CD8-positive, alpha-beta memory T cell (primary cell): ENCODE measurements at places on chromosomes 2 and 18. TPM values are rescaled to one million over a fixed set of nuclear protein-coding genes. Genes with fewer than 3 reads are reported as not detected.

The HSBP1L1 gene
- total RNA-seq, result 4.2 TPM

The LYG2 gene
- total RNA-seq, result not detected

The CRYGC gene
- not detected for total RNA-seq

The RGPD3 gene
- 0.18 TPM for total RNA-seq

The RNF103 gene
- total RNA-seq, result 14.6 TPM

The MLPH gene
- not detected for total RNA-seq

The ANKRD30BL gene
- total RNA-seq, result not detected

The FAM237A gene
- total RNA-seq, result not detected

The CXCR1 gene
- not detected for total RNA-seq

The PSMA8 gene
- total RNA-seq, result 1.4 TPM

The ONECUT2 gene
- not detected for total RNA-seq

GRCh38 chr2:70728128-70728527 is 39.9 kb downstream of the ADD2 start:
- no peak overlapping the region for H3K27ac ChIP-seq
- H3K36me3 ChIP-seq, result no peaks in the 10 kb centered on the region
- no peaks in the 10 kb centered on the region for H3K27me3 ChIP-seq
- no peaks in the 10 kb centered on the region for H3K4me1 ChIP-seq
- no peak for DNase-seq
- no peak overlapping the region for H3K4me3 ChIP-seq

GRCh38 chr2:181457121-181457740 is at the start of gene ITGA4:
ITGA4 (plus strand) TSS chr2:181457386; CDS start chr2:181457655, 269 bp downstream.
- H3K36me3 ChIP-seq, result no peaks in the 10 kb centered on the region
- H3K4me3 ChIP-seq, result peak within 1 kb of the TSS; percentile 81
- peak within 1 kb of the TSS; percentile 88 for H3K27ac ChIP-seq
- no peaks in the 10 kb centered on the region for H3K27me3 ChIP-seq
- H3K4me1 ChIP-seq, result peaks cover 26% of the 10 kb centered on the region

- no peak overlapping the region for H3K4me3 ChIP-seq
- H3K27me3 ChIP-seq, result peaks cover 16% of the 10 kb centered on the region
- DNase-seq, result no peak
- H3K27ac ChIP-seq, result no peak overlapping the region
- no peaks in the 10 kb centered on the region for H3K4me1 ChIP-seq
Measured at GRCh38 chr2:66573416-66573815, 138.5 kb downstream of the MEIS1 start.

DNA sequence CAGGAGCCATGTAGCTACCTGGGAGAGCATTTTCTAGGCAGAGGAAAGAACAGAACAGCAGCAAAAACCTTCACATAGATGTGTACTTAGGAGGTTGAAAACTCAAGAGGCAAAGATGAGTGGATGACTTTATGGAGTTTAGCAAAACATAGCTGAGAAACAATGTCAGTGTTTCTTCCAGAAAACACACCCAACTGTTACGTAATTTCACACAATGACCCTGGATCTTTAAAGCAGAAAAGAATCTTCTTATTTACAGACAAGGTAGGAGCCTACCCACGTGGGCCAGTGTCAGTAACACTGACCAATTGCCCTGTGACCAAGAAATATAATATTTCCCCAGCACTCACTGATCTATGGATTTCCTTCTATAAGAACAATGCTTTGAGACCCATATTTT is 254.6 kb downstream of the CDH20 start:
- H3K27me3 ChIP-seq, result no peaks in the 10 kb centered on the region
- H3K4me1 ChIP-seq, result no peaks in the 10 kb centered on the region
- DNase-seq, result no peak

- no peaks in the 10 kb centered on the region for H3K27me3 ChIP-seq
- H3K36me3 ChIP-seq, result no peaks in the 10 kb centered on the region
- H3K4me1 ChIP-seq, result no peaks in the 10 kb centered on the region
- DNase-seq, result no peak
- H3K27ac ChIP-seq, result no peak overlapping the region
- H3K4me3 ChIP-seq, result no peak overlapping the region
Measured at GRCh38 chr18:13180614-13181375, 37.8 kb upstream of the LDLRAD4 start.

GRCh38 chr2:74772046-74772445 is 61.9 kb upstream of the HK2 start:
- H3K36me3 ChIP-seq, result no peaks in the 10 kb centered on the region
- H3K27ac ChIP-seq, result no peak overlapping the region
- no peak for DNase-seq
- no peaks in the 10 kb centered on the region for H3K4me1 ChIP-seq
- H3K27me3 ChIP-seq, result no peaks in the 10 kb centered on the region
- no peak overlapping the region for H3K4me3 ChIP-seq

GRCh38 chr2:231063347-231063746 is 6.7 kb downstream of the PSMD1 start:
- H3K27ac ChIP-seq, result no peak overlapping the region
- H3K27me3 ChIP-seq, result no peaks in the 10 kb centered on the region
- H3K36me3 ChIP-seq, result peaks cover 24% of the 10 kb centered on the region
- no peak for DNase-seq
- peaks cover 10% of the 10 kb centered on the region for H3K4me1 ChIP-seq

DNA sequence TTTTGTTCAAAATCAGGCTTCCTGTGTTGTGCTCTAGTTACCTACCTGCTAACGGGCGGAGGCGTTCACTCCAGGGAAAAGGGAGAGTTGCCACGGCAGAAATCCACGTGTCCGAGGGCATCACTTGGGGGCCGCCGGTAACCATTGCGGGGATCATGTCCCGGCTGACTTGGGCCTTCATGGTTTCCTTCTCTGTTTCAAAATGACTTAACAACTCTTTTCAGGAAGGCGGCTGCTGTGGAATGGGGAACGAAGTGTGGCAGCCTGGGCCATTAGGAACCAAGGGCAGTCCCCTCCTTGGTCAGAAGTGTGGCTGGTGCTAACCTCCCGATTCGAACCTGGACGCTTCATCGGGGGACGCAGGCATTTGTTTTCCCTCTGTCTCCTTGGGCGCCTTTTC is 56.8 kb downstream of the INPP5D start:
- H3K27me3 ChIP-seq, result no peaks in the 10 kb centered on the region
- DNase-seq, result no peak
- no peak overlapping the region for H3K27ac ChIP-seq
- no peak overlapping the region for H3K4me3 ChIP-seq

DNA sequence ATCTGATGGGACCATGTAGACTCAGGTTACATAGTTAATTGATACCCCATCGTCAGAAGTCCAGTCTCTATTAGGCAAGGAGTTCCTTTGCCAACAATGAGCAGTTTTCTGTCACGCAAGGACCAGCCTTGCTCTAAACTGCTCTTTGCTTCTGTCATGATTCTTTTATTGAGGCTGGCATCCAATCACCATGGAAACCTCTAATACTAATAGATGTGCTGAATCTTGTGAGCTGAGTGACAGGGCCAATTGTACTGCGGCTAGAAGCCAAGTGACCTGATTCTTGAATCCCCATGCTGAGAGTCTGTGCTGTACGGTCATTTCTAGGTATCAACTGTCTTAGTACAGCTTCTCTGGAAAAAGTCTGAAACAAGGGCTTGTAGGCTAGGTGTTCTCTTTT is 395.6 kb downstream of the RND3 start:
- no peak for DNase-seq
- H3K36me3 ChIP-seq, result no peaks in the 10 kb centered on the region
- no peaks in the 10 kb centered on the region for H3K4me1 ChIP-seq

DNA sequence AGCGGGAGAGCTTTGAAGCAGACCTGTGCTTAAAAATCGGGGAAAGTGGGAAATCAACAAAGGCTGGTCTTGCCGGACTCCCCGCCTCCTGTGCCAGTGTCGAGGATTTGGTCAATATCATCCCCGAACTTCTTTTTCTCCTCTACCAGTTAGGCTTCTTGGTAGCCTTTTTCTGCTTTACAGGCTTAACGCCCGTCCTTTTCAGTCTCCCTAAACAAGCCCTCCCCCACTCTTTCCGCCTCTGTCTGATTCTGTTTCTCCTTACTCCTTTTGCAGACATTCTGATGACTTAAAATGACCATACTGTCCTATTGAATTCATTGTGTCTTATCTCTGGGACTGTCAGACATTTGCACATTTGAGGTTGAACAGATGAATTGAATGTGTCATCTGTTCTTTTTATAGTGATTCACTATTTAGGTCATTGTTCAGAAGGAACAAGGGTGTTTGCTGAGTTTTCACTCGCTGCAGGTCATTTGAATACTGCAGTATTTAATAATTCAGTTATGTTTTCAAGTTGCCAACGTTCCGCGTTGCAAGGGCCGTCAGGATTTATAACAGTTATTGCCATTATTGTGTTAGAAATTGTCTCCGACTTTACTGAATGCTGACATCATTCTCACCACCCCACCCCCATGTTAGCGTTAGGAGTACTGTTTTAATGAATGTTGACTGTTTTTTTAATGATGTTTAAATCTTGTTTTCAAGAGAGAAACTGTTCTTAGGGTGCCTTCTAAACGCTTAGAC is 1.1 kb downstream of the ITGAV start:
- no peaks in the 10 kb centered on the region for H3K36me3 ChIP-seq
- peaks cover 15% of the 10 kb centered on the region for H3K4me1 ChIP-seq
- no peaks in the 10 kb centered on the region for H3K27me3 ChIP-seq
- DNase-seq, result no peak
- H3K27ac ChIP-seq, result peak overlapping the region; percentile 76

DNA sequence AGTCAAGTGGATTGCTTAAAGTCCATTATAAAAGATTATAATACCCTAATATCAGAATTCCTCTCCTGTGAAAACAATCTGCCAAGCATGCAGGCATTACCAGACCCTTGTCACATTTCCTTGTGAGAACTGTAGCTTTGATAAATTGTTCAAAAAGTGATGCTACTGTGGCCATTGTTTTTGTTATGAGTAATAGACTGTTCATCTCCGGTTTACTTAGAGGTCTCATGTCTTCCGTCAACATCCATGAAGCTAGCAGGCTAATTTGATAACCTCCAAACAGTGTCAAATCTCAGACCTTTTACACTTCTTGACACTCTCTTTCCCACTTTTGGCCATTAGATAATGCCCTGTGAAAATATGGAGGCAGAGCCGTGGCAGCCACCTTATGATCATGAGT is 342.7 kb downstream of the CPS1 start:
- no peak overlapping the region for H3K27ac ChIP-seq
- H3K27me3 ChIP-seq, result no peaks in the 10 kb centered on the region
- no peaks in the 10 kb centered on the region for H3K4me1 ChIP-seq
- no peak for DNase-seq
- H3K4me3 ChIP-seq, result no peak overlapping the region

GRCh38 chr2:235264121-235264493 is 229.7 kb upstream of the AGAP1 start:
- H3K27ac ChIP-seq, result no peak overlapping the region
- no peaks in the 10 kb centered on the region for H3K4me1 ChIP-seq
- H3K36me3 ChIP-seq, result no peaks in the 10 kb centered on the region
- no peak overlapping the region for H3K4me3 ChIP-seq

- no peak for DNase-seq
- H3K4me1 ChIP-seq, result no peaks in the 10 kb centered on the region
- H3K27me3 ChIP-seq, result no peaks in the 10 kb centered on the region
- no peak overlapping the region for H3K27ac ChIP-seq
- H3K4me3 ChIP-seq, result no peak overlapping the region
Measured at GRCh38 chr2:121925466-121925865, 170.0 kb downstream of the TSN start.

DNA sequence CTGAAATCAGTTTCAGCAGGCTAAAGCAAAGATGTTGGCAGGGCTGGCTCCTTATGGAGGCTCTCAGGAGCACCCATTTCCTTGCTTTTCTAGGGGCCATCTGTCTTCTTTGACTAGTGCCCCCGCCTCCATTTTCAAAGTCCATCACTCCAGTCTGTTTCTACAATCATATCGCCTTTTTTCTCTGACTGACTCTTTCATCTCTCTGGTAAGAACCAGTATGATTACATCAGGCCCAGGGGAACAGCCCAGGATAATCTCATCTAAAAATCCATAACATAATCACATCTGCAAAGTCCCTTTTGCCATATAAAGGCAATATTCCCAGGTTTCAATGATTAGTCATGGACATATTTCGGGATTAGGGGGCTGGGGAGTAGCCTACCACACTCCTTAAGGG is 57.0 kb downstream of the CUL3 start:
- no peaks in the 10 kb centered on the region for H3K27me3 ChIP-seq
- H3K4me3 ChIP-seq, result no peak overlapping the region
- no peak for DNase-seq
- peaks cover 7% of the 10 kb centered on the region for H3K36me3 ChIP-seq

- DNase-seq, result no peak
- H3K27ac ChIP-seq, result no peak overlapping the region
- H3K36me3 ChIP-seq, result no peaks in the 10 kb centered on the region
- no peaks in the 10 kb centered on the region for H3K4me1 ChIP-seq
- no peak overlapping the region for H3K4me3 ChIP-seq
Measured at GRCh38 chr18:39759926-39760325, 2194.3 kb upstream of the CELF4 start.

- H3K27me3 ChIP-seq, result no peaks in the 10 kb centered on the region
- no peaks in the 10 kb centered on the region for H3K36me3 ChIP-seq
- no peaks in the 10 kb centered on the region for H3K4me1 ChIP-seq
- DNase-seq, result no peak
- H3K27ac ChIP-seq, result no peak overlapping the region
Measured at GRCh38 chr2:36469106-36469477, 113.5 kb downstream of the CRIM1 start.

GRCh38 chr2:96891591-96892333 is 21.9 kb upstream of the SEMA4C start:
- no peaks in the 10 kb centered on the region for H3K27me3 ChIP-seq
- H3K4me3 ChIP-seq, result peak overlapping the region; percentile 18
- peak; percentile 63 for DNase-seq
- peak overlapping the region; percentile 70 for H3K27ac ChIP-seq
- H3K4me1 ChIP-seq, result peaks cover 61% of the 10 kb centered on the region
- no peaks in the 10 kb centered on the region for H3K36me3 ChIP-seq

- no peaks in the 10 kb centered on the region for H3K4me1 ChIP-seq
- DNase-seq, result no peak
- H3K27ac ChIP-seq, result no peak overlapping the region
- H3K4me3 ChIP-seq, result no peak overlapping the region
- H3K36me3 ChIP-seq, result no peaks in the 10 kb centered on the region
Measured at GRCh38 chr2:41414486-41415230, 633.2 kb upstream of the PKDCC start.

GRCh38 chr2:78532762-78533379 is 492.6 kb upstream of the REG3G start:
- H3K4me1 ChIP-seq, result no peaks in the 10 kb centered on the region
- no peak for DNase-seq
- H3K36me3 ChIP-seq, result no peaks in the 10 kb centered on the region
- H3K27ac ChIP-seq, result no peak overlapping the region
